ENCODE measurements at places on chromosomes 16 and 17.

DNA sequence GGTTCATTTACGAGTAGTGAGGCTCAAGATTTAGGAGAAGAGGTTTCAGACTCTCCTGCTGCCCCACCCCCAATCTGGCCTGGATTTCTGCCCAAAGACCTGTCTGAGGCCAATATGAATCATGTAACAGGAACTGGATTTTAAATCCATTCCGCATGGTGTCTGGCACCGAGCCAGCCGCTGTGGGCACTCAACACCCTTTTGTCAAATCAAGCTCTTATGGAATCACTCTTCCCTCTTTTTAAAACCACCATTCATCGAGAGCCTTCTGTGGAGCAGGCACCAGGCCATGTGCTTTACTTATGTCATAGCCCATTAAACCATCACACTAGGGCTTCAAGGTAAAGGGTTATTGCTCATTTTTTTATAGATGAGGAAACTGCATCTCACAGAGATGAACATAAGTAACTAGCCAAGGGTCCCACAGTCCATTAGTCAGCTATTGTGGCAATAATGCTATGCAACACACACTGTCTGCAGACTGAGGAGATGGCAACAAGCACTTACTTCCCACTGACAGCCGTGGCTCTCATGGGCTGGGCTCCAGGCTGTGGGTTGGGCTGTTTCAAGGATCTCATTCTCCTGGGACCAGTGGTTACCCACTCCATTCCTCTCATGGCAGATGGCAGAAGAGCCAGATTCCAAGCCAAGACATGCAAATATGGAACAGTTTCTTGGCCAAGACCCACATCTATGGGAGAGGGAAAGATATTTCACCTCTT is 93.6 kb downstream of the WSCD1 start:
- DNase-seq = no peak

- DNase-seq = no peak
Observed at GRCh38 chr16:79381603-79382042, 218.9 kb downstream of the MAF start.

GRCh38 chr16:7185165-7185564 is 147.5 kb upstream of the RBFOX1 start:
- no peak for DNase-seq

DNA sequence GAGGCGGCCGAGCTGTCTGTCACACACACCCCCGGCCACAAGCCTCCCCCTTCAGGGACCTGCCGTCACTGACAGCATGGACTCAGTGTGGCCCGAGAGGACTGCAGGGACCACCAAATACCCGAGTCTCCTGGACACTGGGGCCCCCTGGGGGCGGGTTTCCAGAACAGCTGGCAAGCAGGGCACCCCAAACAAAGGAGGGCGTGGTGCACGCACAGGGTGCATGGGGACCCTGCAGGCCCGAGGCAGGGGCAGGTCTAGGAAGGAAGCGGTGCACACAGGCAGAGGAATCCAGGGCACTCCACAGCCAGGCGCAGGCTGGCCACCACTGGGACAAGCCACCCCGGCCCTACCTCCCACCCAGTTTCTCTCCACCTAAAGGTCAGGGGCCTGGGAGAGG is 28.7 kb upstream of the ENPP7 start:
- no peak for DNase-seq

DNA sequence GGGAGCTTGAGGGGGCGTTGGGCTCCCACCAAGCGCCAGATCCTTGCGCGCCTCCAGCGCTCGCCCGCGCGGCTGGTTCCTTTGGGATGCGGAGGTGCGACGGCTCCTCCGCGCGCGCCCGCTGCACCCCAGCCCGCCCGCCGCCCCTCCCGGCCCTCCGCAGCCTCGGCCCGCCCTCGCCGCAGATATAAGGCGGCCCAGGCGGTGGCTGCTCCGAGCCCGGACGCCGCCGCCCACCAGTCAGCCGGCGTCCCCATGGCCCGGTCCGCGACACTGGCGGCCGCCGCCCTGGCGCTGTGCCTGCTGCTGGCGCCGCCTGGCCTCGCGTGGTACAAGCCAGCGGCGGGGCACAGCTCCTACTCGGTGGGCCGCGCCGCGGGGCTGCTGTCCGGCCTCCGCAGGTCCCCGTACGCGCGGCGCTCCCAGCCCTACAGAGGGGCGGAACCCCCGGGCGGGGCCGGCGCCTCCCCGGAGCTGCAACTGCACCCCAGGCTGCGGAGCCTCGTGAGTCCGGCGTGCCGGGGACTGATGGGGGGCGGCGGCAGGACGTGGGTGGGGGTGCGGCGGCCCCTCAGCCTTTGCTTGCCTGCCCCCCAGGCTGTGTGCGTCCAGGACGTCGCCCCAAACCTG is at the start of gene NPB:
NPB (plus strand) TSS at position 216 of the 630 bp plus-strand sequence; CDS start at position 256, 40 bp downstream.
- DNase-seq = no peak

Measured in GM12891 (cell line).